ENCODE measurements at places on chromosomes 2 and 18.

DNA sequence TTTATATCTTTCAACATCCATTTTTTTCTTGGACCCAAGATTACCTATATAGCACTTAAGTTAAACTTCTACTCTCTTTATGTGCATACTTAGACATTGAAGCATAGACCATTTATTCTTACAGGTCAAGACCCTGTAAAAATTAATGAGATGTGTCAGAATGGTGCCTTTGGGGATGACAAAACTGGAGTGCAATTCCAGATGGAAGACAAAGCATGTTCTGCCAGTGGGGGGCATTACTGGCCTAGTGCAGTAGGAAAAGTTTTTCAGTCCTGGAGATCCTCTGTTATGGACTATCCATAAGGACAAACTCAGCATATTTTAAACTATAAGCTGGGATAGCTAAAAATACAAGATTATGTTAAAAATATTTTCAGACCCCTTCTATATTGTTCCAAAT, 57.8 kb upstream of the MMADHC start:
- no peak for DNase-seq

GRCh38 chr2:47535996-47536395, 133.0 kb downstream of the MSH2 start:
- DNase-seq, result no peak

DNA sequence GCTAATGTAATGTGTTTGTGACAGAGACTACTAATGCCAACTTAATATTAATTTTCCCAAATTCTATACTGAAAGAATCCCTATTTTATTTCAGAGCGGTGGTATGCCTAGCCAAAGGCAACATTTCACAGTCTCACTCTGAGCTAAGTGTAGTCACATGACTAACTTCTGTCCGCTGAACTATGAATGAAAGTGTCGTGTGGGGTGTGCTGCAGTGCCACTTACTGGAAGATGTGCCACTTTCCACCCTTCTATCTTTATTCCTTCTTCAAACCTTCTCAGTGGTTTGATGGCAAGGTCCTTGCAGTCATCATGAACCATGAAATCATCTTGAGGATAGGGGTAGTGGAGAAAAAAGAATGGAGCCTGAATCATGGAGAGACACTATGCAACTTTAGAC, 47.3 kb upstream of the C1D start:
- DNase-seq, result no peak

DNA sequence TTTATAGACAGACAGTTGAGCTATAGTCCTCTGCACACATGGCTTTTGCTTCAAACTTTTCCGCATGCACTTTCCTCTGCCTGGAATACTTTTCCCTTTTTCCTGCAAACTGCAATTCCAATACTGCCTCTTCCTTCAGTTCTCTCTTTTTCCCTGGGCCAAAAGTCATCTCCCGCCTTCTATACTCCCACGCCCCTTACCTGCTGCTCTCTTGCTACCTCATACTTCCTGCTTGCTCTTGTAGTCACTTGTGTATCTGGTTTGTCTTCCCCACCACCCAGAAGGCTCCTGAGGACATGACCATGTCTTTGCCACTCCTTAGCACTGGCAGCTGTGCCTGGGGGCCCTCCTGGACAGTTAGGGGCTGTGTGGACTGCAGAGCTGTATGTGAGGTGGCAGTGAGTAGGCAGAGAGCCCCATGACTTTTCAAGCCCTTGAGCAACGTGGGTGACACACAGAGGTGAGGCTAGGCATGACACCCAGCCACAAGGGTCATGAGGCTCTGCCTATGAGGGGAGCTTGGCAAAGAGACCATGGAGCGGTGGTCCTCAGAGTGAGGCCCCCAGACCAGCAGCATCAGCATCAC, 23.2 kb downstream of the SPEG start:
- DNase-seq, result no peak

- no peak for DNase-seq
These were observed 71.5 kb downstream of the SLC4A3 start for GRCh38 chr2:219698748-219699439.

DNA sequence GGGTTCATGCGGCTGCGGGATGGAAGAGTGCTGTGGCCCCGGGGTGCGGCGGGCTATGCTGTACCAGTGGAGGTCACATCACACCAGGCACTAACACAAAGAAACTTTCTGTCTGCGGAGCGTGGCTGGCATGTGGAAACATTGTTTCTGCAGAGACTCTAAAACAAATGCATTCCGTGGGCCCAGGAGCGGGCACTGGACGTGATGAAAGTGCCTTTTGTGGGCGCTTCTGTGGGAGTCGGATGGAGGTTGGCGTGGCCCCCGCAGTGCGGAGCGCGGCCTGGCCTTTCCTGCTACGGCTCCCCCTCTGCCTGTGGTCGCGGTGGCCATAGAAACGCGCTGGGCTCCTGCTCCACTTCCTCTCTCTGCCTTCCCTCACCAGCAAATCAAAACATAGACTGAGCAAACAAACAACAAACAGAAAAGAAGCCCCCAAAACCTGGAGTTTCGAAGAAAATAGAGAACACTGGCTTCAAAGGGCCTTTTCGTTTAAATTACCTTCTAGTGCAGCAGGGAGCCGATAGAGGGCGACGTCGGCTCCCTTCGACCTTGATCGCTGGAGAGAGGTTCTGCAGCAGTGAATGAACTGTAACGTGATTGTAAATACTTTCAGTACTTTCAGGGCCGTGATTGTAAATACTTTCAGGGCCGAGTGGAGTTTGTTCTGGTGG, 51.4 kb downstream of the KIF5C start:
- DNase-seq, result no peak

DNA sequence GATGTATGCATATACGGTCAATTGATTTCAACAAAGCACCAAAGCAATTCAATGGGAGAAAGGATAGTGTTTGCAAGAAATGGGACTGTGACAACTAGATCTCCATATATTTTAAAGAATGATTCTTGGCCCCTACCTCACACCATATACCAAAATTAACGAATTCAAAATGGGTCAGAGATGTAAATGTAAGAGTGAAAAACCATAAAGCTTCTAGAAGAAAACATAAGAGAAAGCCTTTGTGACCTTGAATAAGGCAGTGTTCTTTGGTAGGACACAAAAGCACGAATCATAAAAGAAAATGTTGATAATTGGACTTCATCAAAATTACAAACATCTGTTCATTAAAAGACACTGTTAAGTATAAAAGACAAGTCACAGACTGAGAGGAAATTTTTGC, 5.0 kb upstream of the PROC start:
- no peak for DNase-seq

DNA sequence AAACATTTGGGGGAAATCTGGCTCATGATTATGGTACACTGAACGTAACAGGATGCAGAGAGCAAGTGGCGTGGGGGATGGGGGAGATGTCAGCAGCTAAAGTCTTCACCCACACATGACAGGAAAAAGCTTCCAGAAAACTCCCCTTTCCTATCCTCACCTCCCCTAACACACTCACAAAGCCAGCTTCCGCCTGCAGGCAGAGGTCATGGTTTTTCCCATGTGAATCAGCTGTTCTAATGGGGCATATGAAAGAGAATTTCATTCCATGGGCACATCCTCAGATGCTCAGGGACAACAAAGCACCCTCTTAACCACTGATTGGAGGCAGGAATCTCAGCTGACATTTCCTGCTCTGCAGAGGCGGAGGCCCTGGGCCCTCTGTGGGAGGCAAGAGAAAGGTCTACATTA, 129.1 kb downstream of the TSN start:
- no peak for DNase-seq

DNA sequence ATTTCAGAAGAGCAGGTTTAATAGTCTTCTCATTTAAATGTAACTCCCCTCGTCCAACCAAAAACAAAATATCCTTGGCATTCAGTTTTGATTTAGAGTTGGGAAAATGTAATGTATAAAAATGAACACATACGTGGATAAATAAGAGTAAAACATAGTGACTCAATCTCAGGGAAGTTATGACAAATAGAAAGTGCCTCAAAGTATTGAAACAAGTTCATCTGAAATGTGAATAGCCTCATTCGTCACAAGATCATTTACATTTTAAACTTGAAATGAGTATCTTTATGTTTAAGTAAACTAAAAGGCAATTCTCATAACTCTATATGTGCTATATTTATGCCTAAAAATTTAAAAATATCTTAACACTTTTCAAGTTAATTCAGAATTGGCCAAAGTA, 122.2 kb upstream of the SMAD7 start:
- no peak for DNase-seq

DNA sequence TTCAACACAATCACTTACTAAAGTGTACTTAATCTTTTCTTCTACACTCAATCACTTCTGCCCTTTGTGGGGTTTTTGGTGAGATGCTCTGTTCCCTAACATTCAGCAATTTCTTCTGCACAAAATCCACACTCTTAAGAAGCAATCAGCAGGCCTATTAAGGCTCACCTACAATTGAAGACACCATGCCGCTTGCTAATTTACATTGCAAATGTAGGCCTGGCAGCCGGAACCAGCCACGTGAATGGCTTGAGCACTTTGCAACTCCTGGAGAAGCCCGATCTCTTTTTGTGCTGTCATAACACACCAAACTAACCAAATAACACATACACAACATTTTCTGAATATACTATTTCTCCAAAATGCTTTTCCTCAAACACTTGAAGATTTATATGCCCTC, 66.3 kb downstream of the NYAP2 start:
- DNase-seq, result no peak

GRCh38 chr2:216012133-216012829, 1.1 kb downstream of the MREG start:
- DNase-seq, result no peak
